ENCODE measurements at places on chromosomes 1 and 21. TPM values are rescaled to one million over a fixed set of nuclear protein-coding genes. Genes with fewer than 3 reads are reported as not detected.

Gene CXADR
- 24.7 TPM for total RNA-seq

Gene STPG1
- total RNA-seq = 9.9 TPM

- DNase-seq = no peak
Measured at GRCh38 chr1:169692756-169693460, 18.5 kb downstream of the SELL start.

Gene SLAMF9
- not detected for total RNA-seq

- DNase-seq = no peak
Measured at GRCh38 chr1:58699011-58699762, 675 bp downstream of the MYSM1 start.

- DNase-seq = no peak
Measured at GRCh38 chr21:25307489-25307888, 299.8 kb downstream of the MRPL39 start.

DNA sequence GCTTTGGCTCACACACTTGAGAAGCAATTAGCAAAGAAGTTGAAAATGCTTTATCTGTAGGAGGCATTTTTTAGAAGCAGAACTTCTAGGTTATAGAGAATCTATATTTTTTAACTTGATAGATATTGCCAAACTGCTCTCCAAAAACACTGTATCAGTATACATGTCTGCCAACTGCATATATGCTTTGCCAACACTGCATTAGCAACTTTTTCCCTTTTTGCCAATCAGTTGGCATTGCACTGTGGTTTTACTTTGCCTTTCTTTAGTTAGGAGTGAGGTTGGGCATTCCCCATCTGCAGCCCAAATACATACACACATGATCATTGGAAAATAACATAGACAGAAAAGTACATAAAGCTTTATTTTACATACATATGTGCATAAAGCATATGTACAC lies 15.0 kb downstream of the PADI3 start:
- no peak for DNase-seq

GRCh38 chr1:15132965-15133364 lies 20.6 kb upstream of the TMEM51 start:
- DNase-seq = no peak

GRCh38 chr1:107687849-107688753 lies 276.9 kb downstream of the VAV3 start:
- no peak for DNase-seq

Gene UMODL1
- total RNA-seq = 0.18 TPM

DNA sequence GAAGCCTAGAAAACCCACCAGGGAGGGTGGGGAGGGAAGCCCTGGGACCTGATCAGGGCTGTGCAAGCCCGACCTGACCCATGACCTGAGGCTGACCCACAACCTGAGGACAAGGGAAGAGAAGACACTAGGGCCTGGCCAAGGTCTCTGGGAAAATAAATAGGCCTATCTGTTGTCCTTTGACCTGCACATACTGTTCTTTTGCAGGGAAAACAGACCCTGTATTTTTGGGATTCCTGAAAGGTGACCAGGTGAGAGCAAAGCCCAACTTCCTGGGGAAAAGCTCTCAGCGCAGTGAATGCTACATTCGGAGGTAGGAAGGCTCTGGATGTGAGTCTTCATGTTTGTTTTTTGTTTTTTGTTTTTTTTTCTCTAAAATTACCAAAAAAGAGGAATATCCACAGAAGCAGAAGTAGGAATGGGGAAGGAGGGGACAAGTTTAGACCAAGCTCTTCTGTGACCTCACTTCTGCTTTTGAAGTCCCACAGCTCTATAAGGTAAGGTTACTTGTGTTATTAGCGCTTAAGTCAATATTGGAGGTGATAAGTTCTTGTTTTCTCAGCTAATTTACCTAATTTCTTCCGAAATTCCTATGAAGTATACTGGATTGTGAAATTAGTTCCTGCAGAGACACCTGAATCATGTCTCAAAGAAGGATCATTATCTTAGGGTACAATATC lies 26.2 kb upstream of the LYST start:
- DNase-seq = no peak

DNA sequence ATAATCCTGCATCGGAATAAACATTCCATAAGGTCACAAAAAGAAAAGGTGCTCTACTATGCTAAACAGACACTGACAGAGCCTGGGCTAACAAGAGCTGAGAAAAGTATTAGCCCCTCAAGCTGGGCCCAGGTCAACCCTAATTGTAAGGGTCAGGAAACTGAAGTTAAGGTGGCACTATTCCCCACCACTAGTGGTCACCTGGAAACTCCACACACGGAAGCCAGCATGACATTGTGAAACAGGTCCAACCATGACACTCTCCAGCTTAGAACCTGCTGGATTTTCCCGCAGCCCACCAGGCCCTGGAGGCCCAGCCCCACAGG lies 1.2 kb downstream of the PTTG1IP start:
- no peak for DNase-seq

- no peak for DNase-seq
Measured at GRCh38 chr1:106910798-106911197, 145.7 kb upstream of the PRMT6 start.

DNA sequence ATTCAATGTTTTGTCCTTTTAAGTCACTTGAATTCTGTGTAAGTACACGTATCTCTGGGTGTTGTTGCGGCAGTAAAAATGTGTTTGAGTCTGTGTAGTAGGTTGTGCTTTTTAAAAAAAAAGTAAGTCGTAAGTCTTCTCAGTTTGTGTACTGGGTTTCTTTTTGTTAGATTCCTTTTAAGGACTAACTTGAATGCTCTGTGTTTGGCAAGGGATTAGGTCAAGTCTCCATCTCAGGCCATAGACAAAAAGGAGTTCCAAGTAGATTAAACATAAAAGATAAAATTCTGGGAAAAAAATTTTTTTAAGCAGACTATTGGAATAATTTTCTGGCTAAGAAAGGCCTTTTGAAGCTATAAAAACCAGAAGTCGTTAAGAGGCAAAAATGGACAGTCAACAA lies 113.1 kb downstream of the ATP5PO start:
- no peak for DNase-seq

DNA sequence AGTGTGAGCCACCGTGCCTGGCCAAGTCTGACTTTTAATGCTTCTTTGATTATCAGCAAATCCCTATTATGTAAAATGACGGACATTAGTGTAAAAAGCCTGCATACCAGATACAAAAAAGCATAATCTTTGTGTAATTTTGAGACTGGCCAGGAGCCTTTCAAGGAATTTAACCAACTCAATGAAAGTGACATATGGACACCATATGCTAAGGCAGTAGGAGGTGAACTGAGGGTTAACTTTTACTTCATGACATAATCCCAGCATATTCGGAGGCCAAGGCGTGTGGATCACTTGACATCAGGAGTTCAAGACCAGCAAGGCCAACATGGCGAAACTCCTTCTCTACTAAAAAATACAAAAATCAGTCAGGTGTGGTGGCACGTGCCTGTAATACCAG lies 94.6 kb downstream of the EIF4G3 start:
- DNase-seq = no peak

Gene PRAMEF13
- total RNA-seq = not detected

DNA sequence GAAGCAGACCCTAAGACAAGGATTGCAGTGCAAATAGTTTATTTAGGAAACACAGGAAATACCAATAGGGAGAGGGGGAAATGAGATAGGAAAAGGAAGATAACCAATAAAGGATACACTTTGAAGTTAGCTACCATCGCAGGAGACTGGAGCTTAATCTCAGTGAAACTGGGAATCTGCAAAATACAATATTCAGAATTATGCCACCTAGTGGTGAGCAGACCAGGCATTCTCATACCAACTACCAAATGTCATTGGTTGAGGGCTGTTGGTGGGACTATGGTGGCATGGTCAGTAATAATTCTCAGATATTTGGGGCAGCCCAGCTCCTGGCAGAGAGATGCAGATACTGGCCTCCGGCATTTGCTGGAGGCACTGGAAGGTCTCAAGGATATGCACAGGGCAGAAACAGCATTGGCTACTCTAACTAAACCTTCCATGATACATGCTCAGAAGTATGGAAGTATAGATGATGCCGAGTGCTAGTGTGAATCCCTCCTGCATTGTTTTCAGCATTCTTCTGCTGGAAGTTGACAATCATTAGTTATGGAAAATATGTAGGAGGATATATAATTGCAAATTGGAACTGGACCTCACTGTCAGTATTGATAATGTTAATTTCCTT lies 11.8 kb upstream of the ZFP69B start:
- DNase-seq = no peak

DNA sequence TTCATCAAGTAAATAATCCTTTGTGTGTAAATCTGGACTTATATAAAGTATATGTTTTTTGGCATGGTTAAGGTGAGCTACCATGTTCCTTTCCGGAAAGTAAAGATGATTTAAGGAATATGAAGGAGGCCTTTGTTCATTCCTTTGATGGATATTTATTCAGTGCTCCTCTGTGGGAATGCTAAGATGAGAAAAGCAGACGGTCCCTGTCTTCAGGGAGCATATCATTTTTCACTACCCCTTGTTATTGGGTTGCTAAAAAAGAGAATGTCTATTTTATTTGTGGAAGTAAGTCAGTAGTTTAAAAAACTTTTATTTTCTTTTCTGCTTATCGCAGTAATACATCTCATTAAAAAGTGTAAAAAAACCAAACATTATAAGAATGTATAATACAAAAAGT lies 35.1 kb upstream of the CNN3 start:
- DNase-seq = no peak

DNA sequence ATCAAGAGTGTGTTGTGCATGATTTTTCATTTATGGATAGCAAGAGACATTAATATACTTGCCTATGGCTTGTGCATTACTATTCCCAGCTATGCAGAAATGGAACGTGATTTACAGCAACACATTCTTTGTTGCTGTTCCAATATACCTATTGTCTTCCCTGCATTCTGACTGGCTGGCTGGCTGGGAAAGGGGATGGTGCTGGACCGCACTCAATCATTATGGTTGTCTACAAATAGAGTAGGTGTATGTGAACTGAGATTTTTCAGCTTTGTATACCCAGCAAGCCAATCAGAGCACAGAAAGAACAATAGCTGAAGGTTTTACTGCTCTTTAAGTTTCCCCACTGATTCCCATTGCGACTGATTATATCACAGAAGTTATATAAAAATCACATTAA lies 167.5 kb downstream of the ATG4C start:
- no peak for DNase-seq

DNA sequence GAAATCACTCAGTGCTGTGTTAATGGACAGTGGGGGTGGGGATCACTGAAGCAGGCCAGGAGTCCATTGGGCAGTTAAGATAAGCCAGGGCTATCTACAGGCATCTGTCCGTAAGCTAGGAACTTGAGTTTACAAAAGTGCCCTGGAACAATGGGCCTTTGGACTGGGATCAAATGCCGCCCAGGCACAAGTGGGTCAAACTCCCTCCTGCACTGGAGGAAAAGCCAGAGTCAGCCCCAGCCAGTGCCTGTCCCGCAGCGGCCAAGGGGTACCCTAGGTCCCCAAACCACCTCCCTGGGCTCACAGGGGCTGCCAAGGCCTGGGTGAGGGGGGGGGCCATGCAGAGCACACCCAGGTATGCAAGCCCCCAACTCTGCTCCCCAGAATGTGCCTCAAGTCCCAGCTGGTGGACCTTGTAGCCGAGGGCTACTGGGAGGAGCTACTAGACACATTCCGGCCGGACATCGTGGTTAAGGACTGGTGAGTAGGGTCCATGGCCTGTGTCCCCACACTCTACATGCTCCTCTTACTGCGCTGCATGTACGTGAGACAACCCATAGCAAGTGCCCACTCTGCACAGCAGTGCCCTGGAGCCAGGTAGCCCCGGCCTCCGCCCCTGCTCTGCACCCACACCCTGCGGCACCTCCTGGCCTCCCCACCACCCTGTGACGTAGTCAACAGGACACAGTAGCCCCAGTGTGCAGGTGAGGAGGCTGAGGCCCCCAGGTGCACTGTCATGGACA lies 7.7 kb downstream of the FBXO6 start:
- no peak for DNase-seq

DNA sequence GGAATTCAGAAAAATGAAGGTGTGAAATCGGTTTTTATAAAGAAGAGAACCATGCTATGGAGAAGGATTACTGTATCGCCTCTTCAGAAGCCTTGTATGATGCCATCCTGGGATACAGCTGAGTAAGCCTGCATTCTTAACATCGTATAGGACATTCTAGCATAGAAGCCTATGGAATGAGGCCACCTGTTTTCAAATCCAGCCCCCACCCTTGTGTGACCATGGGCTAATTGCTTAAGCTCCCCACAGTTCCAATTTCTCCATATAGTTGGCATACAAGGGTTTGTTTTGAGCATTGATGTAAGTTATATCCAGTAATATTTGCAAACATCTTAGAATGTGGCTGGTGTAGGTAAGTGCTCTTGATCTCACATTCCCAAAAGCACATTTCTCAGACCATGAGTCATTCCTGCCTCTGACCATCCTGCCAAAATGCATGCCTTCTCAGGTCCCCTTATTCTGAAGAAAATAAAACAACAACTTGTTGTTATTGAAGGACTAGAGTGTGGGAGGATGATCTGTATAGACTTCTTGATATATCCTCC lies 1.5 kb downstream of the OR14A2 start:
- DNase-seq = no peak

All from Panc1 (cell line).